CD4-positive, alpha-beta T cell treated with Interleukin-15 for 4 hours (primary cell): ENCODE measurements at places on chromosomes 2 and 18.
A peak's percentile ranks its signal among the peaks of the same experiment; 100 is the strongest.

DNA sequence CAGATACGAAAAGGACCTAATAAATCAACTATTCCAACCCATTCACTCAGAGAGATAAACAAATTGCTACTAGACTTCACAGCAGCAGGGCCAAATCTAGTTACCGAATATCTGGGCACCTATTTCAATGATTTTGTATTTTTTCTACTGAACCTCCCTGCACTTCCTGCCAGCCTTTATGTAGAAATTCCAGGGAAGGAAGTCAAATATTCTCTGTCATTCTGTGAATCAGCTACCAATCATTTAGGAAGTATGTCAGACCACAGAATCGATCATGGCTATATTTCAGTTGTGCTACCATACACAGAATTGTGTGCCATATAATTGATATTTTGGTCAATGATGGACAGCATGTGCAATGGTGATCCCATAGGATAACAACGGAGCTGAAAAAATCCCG, 109.6 kb upstream of the SPOPL start:
- no peak for DNase-seq

DNA sequence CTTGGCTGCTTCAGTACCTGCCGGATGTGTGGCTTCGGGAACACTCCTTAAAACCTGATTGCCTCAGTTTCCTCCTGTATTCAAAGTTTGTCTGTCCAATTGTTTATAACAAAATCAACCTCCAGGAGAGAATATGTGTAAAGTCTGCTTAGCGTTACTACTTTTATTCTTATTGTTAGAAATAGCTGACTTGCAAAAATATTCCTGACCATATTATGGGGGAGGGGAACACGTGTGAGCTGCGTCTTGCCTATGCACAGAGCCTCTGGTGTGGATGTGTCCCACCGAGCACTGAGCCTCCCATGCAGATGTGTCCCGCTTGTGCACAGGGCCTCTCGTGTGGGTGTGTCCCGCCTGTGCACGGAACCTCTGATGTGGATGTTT, 82.5 kb downstream of the DCDC2C start:
- no peak for DNase-seq

- no peak for DNase-seq
These were observed 122.8 kb upstream of the DOCK10 start for GRCh38 chr2:225165052-225165451.

- DNase-seq = no peak
These were observed 10.2 kb downstream of the IAH1 start for GRCh38 chr2:9484533-9484932.

DNA sequence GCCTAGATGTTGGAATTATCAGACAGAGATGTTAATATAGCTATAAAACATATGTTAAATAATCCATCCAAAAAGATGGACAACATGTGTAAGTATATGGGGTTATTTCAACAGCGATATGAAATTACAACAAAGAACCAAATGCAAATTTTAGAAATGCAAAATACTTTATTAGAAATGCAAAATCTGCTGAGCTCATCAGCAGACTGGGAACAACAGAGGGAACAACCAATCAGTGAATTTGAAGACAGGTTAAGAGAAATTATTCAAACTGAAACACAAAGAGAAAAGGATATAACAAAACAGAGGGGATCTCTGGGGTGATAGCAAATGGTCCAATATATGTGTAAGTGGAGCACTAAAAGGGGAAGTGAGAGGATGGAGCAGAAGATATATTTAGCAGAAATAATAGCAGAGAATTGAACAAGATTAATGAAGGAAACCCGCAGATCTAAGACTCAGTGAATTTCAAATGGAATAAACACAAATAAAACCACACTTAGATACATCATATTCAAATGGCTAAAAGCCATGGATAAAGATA, 13.5 kb upstream of the HS6ST1 start:
- no peak for DNase-seq

DNA sequence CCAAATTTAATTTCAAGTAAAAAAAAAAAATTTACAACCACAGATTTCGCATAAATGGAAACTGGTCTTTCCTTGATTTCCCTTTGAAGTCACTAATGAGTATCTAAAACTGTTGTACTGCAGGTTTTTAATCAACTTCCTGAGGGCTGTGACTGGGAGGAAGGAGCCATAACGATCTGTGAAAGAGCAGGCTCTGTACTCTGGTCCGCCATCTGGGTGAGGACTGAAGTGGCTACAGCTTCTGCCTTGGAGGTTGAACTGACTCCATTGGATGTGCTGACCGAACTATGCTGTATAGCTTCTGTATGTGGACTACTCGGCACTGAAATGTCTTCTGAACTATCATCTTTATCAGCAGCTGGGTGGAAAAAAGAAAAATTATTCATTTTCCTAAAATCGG, 69.3 kb upstream of the CHN1 start:
- DNase-seq = no peak

DNA sequence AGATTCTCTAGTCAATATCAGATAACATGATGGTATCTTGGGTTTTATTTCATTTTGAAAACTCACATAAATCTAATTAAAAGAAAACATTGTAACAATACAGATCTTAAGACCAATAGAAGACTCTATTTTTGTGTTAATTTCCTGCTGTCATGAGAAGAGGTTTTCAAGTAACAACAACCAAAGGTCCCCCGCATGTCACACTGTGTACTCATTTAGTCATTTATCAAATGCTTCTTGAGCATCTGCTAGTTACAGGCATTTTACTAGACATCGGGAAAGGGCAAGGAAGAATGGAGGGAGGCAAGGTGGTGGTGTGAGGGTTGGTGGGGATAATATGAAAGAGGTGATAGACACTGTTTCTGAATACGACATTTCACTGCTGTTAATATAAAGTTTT, 77.7 kb upstream of the CHRNA1 start:
- no peak for DNase-seq

DNA sequence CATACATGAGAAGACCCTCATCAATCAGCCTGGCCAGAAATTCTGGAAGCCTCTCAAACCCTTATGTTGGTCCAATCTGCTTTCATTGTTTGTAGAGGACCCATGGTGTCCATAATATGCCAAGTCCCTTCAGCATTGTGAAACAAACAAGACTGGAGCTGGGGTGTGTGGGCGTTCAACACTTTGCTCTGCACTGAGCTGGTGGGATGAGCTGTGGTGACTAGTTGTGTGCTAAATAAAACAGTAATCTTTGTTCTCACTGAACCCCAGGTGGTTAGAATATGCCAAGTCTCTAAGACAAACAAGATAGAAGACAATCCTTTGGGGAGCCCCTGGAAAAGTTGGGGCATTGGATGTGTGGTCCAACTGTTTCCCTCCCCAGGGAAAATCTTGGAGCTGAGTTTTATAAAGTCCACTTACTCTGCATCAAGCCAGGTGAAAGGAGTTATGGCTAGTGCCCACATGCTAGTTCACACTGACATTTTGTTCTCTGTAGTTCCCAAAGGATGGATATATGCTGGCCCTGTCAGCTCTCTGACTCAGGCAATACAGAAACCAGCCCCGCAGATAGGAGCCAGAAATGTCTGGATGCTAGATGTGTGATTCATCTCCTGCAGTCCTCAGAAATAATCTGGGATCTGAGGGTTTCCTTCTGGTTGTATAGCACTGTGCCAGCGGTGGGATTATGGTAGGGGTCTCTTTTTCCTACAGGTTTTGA, 260.2 kb downstream of the TMX3 start:
- no peak for DNase-seq

GRCh38 chr2:4246364-4247131, 543.2 kb downstream of the DCDC2C start:
- no peak for DNase-seq

DNA sequence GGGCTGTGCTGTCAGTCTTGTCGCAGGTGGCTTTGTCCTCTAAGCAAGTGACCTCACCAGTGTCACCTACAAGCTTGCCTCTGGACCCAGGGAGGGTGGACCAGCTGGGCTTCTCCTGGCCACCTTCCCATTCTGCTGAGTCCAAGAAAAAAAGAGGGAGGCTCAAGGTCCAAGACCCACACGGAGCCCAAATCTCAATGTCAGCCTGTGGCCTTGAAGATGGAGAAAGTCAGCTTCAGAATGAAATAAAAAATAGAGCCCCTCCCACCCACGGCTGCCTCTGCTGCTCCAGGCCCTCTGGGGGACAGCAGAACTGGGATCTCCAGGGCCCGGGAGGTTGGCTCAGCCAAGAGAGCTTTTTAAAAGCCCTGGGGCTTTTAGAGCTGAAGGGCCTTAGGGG, 145.9 kb downstream of the TNS1 start:
- DNase-seq = no peak

GRCh38 chr18:6363216-6363615, 51.5 kb downstream of the L3MBTL4 start:
- DNase-seq = no peak

DNA sequence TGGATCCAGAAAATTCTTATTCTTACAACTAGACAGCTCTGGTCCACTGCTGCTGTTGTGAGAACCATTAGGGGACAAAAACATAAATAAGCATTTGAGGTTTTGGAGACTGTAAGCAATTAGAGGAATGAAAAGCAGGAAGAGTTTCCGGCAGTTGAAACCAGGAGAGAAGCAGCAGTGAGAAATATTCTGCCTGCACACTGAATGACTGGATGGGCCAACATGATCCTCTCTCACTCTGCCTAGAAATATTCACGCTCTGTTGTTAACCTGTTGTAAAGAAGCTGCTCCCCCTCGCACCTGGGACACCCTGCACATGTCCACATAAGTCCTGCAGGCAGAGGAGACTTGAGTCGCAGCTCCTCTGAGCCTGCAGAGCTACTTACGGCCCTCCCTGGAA, 60.4 kb upstream of the RNF152 start:
- no peak for DNase-seq

GRCh38 chr2:62941413-62941812, 109.2 kb upstream of the OTX1 start:
- no peak for DNase-seq

GRCh38 chr2:178084273-178084672, 11.7 kb upstream of the PDE11A start:
- DNase-seq = no peak

- DNase-seq = peak; percentile 70
These were observed 13.7 kb downstream of the TET3 start for GRCh38 chr2:73998451-73998850.

- DNase-seq = no peak
These were observed 49.2 kb downstream of the METTL4 start for GRCh38 chr18:2522112-2522511.

DNA sequence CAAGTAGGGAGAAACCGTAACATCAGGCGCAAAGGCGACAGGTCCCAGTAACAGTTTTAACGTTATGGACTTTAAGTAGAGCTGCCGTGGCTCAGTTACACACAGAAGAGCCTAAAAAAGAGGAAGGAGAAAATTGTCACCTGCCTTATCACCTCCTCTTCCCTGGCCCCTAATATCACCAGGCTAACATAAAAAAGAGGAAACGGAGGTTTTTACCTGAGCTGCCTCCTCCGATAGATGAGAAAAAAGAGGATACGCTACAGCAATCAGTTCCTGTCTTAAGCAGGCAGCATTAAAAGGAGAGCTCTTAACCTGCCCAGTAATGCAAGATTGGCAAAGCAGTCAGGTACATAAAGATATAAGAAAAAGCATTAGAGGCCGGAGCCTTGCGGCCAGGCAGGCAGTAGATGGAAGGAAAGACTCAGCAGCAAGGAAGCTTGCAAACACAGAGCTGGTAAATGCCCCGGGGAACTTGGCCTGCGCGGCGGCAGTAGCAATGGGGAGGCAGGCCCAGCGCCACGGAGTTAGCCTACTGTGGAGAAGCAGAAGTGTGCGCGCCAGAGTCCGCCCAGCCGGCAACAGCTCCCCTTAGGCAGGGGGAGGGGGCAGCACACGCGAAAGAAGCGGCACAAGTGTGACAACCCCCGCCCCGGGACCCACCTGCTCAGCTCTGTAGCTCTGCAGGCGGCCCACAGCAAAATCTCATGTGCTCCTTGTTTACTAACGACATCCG, 116.3 kb upstream of the SCN7A start:
- DNase-seq = no peak

DNA sequence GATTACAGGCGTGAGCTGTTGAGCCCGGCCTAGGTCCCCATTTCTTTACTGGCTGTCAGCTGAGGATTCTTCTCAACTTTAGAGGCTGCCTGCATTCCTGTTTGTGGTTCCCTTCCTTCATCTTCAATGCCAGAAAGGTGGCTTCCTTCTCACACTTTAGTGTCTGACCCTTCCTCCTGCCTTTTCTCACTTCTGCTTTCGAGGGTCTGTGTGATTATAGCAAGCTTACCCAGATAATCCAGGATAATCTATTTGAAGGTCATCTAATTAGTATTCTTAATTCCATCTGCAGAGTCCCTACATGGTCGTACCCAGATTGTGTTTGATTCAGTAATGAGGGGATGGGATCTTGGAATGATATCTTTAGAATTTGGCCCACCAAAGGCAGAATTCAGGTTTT, 157.4 kb downstream of the TANC1 start:
- DNase-seq = no peak

- DNase-seq = no peak
These were observed 58.5 kb downstream of the FAM161A start for GRCh38 chr2:61795408-61795807.

DNA sequence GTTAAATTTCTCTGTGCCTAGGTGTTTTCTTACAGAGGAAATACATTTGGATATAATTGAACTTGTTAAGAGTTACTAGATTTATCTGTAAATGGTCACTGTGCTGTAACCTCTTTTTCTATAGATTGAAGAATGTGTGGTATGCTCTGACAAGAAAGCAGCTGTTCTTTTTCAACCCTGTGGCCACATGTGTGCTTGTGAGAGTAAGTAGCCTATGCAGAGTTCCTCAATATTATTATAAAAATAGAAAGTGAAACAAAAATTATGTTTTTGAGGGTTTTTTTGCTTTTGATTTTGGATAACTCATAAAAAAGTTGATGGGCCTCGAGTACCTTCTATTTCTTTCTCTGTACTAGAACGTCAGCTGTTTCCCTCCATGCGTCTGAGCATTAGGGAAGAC, 112.4 kb downstream of the MIB1 start:
- DNase-seq = no peak

GRCh38 chr2:132400169-132400900, 16.3 kb upstream of the GPR39 start:
- no peak for DNase-seq

GRCh38 chr18:62249478-62250097, 62.5 kb downstream of the RELCH start:
- peak; percentile 70 for DNase-seq

- DNase-seq = no peak
These were observed 263.7 kb upstream of the SPOPL start for GRCh38 chr2:138237667-138238384.

GRCh38 chr2:238282861-238283738, 5.3 kb downstream of the PER2 start:
- no peak for DNase-seq

- DNase-seq = no peak
These were observed 158.9 kb upstream of the GLI2 start for GRCh38 chr2:120576509-120577474.

GRCh38 chr2:180577567-180577966, 402.8 kb upstream of the UBE2E3 start:
- no peak for DNase-seq

- peak; percentile 7 for DNase-seq
These were observed 234.1 kb downstream of the ALPK2 start for GRCh38 chr18:58394602-58395425.

DNA sequence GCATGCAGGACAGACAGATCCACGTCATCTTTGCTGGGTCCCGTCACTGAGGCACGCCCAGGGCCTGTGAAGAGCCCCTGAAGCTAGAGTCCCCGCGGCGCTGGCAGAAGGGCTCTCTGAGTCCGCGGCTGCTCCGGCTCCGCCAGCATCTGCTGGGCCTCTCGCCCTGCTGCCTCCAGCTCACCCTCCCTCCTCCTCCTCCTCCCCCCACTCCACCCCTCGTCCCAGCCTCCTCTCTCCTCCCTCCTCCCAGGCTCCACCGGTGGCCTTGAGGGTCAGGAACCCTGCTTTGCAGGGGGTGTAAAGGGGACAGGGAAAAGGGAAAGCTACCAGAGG, at the start of gene TNS1:
TSS of gene TNS1 (minus strand) at position 151 of the 336 bp plus-strand sequence. CDS start at position 28, 123 bp downstream.
- DNase-seq = no peak

GRCh38 chr2:235713189-235713588, 219.3 kb downstream of the AGAP1 start:
- no peak for DNase-seq
